ENCODE measurements at places on chromosomes 5 and 9.
A peak's percentile ranks its signal among the peaks of the same experiment; 100 is the strongest.

GRCh38 chr5:4704951-4705350 lies 435.2 kb upstream of the ADAMTS16 start:
- DNase-seq: no peak

DNA sequence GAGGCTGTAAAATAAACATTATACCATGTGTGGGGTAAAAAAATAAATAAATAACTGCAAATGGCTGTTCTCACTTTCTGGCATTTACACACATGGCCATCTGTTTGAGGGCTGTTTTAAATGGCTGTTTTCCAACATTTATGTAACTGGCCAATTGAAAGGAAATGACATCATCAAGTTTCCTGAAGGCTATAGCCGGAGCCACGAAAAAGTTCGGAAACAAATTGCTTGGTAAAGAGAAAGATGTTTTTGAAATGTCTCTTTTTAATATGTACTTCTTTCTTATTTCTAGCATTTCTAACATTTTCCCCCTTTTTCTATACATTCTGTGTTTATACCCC lies 95.4 kb upstream of the DAB2 start:
- DNase-seq: no peak

DNA sequence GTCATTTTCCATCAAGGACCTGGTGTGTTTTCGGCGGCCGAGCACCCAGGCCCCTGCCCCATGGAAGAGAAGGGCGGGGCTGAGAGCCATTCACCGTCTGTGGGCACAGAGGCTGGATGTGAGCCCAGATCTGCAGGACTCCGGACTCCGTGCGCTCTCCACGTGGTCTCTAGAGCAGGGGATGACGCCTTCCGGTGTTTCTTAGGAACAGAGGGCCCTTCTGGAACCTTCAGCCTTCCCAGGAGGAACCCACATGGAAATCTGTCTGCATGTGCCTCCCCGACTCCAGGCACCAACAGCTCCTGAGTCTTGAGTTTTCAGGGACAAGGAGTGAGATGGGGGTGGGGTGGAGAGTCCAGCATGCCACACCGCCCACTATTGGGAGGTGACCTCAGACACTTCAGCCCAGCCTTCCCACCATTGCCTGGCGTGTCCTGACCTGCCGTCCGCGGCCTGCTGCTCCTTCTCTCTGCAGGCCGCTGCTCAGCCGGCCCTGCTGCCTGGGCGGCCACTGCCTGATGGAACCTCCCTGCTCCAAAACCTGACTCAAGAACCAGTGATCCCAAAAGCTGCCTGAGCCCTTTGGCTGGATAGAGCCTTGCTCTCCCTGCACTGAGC lies 2.4 kb upstream of the RXRA start:
- no peak for DNase-seq

DNA sequence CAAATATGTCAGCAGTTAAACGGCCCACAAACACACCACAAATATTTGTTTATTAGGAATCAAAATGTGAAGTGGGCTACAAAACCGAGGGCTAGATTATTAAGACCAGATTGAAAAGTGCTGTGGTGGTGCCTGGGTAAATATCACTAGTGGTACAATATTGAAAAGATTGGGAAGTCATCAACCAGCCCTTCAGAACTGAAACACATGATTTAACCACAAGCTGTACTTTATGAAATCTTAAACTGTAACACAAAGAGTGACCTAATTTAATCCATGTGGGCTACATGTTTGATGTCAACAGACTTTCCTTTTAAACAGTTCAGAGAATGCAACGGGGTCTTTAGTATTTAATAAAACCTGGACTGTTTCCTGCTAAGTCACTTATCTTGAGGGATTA lies 182.3 kb downstream of the SPATA31D1 start:
- DNase-seq: no peak

- DNase-seq: no peak
These were observed 172.5 kb downstream of the RASEF start for GRCh38 chr9:82890401-82890800.

DNA sequence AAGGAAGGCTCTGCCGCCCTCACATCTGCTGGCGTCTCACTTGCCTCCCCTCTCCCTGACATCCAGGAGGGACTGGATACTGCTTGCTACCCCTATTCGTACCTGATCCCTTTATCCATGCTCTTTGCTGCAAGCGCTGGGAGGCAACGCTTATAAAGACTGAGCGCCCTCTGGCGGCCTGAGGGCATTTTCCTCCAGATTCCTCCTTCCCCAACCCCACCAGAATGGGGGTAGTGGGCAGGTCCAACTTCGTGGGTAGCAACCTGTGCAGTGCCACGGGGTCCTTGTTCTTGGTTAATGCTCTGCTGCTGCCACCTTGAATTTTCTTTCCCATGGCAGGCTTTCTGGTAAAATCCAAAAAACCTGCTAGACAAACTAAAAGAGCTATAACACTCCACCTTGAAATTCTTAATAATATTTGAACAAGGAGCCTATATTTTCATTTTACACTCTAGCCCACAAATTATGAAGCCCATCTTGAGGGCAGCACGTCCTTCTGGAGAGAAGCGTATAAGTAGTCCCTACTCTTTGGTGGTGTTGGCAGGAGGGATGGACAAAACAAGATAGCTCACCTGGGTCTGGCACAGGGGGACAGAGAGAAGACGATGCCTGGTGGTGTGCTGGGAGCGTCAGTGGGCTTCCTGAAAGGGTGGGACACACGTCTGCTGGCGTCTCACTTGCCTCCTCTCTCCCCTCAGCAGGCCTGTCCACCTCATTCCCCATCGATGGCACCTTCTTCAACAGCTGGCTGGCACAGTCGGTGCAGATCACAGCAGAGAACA lies 52.5 kb downstream of the JADE2 start:
- peak; percentile 76 for DNase-seq

- DNase-seq: no peak
These were observed 216.8 kb upstream of the RGMB start for GRCh38 chr5:98556712-98557111.

DNA sequence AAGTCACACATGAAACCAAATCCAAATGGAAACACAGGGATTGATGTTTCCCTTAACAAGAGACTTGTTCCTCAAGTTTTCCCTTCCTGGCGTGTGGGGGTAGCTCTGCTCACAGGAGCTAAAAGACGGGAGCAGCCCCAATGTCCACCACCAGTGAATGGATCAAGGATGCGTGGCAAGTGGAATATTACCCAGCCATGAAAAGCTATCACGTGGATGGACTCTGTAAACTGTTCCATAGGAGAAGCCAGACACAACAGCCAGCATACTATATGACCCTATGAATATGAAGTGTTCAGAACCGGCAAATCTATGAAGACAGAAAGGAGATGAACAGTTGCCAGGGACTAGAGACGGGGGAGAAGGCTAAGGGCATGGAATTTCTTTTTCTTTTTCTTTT lies 28.3 kb upstream of the RXRA start:
- no peak for DNase-seq

- DNase-seq: no peak
These were observed 7.4 kb downstream of the CEMIP2 start for GRCh38 chr9:71760901-71761300.

- no peak for DNase-seq
These were observed 7.6 kb upstream of the RPS14 start for GRCh38 chr5:150457121-150457520.

DNA sequence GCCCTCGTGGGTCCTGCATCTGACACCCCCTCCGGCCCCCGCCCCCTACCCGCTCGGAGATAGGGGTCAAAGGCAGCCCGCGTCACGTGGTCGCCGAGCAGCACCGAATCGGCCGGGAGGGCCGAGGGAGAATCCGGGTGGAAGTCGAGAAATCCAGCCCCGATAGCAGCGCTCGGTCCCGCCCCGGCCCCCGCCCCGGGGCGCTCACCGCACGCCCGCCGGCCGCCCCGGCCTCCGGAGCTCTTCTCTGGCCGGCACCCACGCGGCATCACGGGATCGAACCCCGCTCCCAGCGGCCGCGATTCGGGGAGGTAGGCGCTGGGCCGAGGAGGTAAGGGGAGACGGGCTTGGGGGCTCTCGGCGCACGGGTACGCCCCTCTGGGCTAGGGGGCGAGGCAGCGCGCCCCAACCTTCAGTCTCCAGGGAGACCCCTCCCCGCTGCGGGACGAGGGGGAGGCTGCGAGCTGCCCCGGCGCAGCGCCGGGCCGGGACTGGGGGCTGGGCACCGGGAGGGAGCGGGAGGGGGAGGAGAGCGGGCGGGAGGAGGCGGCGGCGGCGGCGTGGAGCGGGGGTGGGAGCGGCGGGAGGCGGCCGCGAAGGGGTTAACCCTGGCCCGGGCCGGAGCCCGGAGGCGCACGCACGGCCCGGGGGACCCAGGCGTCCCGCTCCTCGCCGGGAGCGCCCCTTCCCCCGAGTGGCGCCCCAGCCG lies 22.1 kb upstream of the NDST1 start:
- DNase-seq: no peak

DNA sequence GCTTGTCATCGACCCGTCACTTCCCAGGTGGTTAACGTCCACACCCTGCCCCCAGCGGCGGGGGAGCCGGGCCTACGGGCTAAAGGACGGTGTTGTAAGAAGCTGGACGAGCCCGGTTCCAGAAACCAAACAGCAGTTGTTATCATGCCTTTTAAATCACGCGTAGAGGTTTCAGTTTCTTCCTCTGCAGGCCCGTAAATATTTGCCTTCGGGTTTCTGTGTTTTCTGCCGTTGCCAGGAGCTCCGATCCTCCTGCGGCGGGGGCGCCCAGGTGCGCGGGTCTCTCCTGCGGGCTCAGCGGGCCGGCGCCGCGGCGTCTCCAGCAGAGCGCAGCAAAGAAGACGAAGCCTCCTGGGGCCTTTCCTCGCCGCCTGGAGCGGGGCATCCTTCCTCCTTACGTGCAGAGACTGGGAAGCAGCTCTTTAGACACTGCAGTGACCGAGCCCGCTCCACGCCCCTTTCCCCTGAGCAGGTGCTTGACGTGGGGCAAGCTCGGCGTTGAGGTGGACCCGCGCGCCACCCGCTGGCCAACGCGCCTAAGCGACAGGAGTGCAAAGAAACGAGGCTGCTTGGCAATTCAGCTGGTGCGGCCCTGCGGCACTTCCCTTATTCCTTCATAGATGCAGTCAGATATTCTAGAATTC lies 21.8 kb upstream of the TTC1 start:
- peak; percentile 67 for DNase-seq

- no peak for DNase-seq
These were observed 1016.3 kb upstream of the CTNND2 start for GRCh38 chr5:12920527-12920926.

DNA sequence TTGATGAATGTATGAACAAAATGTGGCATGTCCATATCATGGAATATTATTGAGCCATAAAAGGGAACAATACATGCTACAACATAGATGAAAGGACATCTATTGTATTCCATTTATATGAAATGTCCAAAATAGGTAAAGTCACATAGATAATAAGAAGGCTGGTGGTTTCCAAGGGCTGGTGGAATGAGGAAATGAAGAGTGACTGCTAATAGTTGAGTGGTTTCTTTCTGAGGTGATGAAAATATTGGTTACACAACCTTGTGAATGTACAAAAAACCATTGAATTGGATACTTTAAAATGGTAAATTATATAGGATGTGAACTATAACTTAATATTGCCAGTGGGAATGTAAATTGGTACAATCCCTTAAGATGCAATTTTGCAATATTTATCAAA lies 5.2 kb downstream of the ARSB start:
- DNase-seq: no peak

DNA sequence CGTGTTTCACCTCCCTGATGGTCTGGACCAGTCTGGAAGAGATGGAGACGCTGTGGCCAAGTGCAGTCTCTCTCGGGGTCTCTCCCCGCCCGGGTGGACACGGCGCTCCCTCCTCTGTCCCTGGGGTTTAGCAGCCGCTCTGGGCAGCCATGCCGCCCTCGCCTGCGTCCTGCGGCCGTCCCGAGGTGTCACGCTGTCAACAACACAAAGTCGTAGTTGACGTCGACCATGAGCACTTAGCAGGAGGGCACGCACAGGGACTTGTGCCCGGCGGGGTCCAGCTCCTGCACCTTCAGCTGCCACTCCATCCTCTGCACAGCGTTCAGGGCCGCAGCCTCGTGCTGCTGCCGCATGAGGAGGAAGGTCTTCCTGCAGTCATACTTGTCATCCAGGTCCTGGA lies 368.9 kb downstream of the CDH9 start:
- DNase-seq: no peak

- DNase-seq: no peak
These were observed 152.8 kb upstream of the PRLR start for GRCh38 chr5:35383041-35383440.

GRCh38 chr9:100602342-100602801 lies 24.5 kb downstream of the CAVIN4 start:
- peak; percentile 4 for DNase-seq

DNA sequence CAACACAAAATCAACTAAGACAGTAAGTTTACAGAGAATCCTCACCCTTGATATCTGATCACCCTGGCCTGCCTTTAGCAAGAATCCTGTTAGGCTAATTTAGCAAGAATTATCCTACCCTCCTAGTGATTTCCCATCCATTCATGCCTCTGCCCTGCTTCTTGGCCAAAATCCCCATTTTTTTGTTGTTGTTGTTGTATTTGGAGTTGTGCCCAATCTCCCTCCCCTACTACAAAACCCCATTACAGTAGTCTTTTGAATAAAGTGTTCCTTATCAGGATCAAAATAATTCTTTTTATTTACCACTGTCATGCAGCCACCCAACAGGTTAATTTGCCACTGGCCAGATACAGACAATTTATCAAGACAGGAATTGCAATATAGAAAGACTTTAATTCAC lies 58.5 kb upstream of the CLINT1 start:
- no peak for DNase-seq

GRCh38 chr5:94045839-94046782 lies 304.7 kb upstream of the POU5F2 start:
- DNase-seq: no peak

- no peak for DNase-seq
These were observed 420.8 kb downstream of the MTRR start for GRCh38 chr5:8289779-8290178.

DNA sequence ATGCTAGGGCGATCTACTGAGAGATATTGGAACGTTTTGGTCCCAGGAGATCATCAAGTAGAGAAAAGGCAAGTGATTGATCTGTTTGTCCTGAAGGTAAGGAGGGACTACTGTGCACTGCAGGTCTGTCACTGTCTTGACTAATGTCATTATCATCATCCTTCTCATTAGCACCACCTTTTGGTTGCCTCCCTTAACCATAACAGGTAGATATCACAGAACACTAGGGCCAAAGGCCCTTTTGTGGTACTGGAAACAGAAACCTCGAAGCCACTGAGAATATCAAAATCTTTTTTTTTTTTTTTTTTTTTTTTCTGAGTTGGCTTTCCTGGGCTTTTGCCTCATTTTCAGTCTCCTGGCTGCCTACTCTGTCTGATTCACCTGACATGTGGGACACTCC lies 134.0 kb downstream of the KCTD16 start:
- no peak for DNase-seq

- no peak for DNase-seq
These were observed 30.4 kb upstream of the DENND1A start for GRCh38 chr9:123960366-123960765.

All from activated CD4-positive, alpha-beta T cell treated with anti-CD3 and anti-CD28 coated beads, Interleukin-2, Interleukin-4, amounts not matched to agents 100 ng/mL and 50 ng/mL, durations not matched to agents 16 hours and 8 hours (primary cell).